ENCODE measurements at places on chromosomes 16 and 17.

GRCh38 chr17:7959503-7960253 is 27.7 kb downstream of the CNTROB start:
- no peak for DNase-seq

DNA sequence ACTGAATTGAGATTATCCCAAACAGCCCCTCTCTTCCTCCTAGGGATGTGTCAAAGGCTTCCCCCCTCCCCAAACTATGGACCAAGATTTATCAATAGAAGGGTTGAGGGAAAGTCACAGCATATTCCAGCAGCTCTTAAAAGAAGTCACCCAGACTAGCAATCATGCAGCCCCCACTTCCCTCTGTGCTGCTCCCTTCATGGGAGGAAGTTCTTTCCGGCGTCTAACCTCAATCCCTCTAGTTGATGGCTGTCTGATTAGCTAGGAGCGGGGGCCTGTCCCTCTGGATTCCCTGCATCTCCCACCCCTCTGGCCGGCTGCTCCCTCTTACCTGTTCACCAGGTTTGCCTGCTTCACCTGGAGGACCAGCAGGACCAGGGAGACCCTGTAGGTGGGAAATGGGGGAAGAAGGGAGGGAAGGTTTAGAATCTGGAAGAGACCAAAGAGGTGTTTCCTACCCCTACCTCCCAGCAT is 9.2 kb downstream of the COL1A1 start:
- DNase-seq, result no peak

- DNase-seq, result no peak
Measured at GRCh38 chr17:13509527-13509926, 92.2 kb downstream of the HS3ST3A1 start.

GRCh38 chr17:73301369-73301768 is 10.4 kb downstream of the CDC42EP4 start:
- no peak for DNase-seq

- DNase-seq, result no peak
Measured at GRCh38 chr17:11340803-11341202, 99.8 kb downstream of the SHISA6 start.

DNA sequence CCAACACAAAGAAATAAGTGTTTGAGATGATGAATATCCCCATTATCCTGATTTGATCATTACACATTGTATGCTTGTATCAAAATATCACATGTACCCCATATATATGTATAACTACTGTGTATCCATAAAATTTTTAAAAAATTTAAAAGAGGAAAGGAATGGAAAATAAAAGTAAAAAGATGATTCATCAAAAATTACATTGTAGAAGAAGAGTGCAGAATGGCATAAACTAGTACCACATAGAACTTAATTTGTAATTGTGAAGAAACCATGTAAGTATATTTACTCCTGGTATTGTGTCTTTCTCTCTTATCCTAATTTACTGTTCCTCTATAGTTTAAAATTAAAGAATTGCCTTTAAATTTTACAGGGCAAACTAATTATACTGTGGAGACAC is 11.5 kb upstream of the KRT10 start:
- no peak for DNase-seq

DNA sequence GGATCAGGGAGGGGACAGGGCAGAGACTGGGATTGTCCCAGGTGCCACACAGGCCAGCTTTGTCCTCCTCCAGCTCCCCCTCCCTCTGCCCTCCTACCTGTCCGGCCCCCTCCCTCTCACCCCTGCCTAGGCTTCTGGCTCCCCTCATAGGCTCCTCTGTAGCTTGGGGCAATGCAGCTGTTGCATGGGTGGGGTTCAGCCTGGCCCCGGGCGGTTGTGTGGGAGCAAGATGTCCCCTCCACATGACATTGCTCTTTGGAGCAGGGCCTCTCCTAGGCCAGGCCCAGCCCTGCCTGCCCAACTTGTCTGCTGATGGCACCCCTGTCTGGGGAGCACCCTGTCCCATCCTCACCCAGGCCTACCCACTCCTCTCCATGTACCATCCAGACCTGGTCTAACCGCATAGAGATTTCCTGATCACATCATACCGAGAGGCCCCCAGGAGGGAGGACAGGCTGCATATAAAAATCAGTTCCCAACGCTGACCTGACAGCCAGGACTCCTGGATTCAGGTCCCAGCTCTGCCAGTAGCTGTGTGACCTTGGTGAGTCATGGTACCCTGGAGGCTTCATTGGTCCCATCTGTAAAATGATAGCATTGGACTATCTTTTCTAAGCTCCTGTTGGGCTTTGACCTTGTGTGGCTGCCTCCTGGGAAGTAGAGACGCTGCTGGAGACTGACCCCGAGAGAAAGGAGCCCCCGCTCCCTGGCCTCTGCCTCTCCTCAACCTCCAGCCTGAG is 48.8 kb upstream of the DLX4 start:
- DNase-seq, result no peak

GRCh38 chr16:67176662-67177061 is 6.3 kb downstream of the NOL3 start:
- no peak for DNase-seq

- DNase-seq, result no peak
Measured at GRCh38 chr16:48383877-48384519, 1.2 kb downstream of the SIAH1 start.

DNA sequence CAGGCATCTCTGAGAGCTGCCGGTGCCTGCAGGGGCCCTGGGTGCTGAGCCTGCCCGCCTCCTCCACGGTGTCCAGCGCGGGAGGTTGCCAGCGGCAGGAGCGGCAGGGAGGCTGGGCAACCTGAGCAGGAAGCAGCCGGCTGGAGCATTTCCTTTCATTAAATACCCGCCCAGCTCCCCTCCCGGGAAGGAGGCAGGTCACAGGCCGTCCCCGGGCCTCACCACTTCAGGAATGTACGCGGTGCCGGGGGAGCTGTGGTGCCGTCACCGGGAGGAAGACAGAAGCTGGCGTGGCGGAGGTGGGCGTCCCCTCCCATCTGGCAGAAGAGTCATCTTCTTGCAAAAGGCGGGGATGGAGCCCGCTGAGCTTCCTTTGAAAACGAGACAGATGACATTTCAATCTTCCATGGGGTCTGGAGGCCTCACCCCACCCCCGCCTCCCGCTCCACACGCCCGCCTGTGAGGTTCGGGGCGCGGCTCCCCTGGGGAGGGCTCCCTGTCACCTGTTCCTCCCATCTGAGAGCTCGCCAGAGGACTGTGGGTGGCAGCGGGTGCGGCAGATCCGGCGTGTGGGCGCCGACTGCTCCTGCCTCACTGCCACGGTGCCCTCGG is 16.0 kb downstream of the SOX8 start:
- DNase-seq, result peak; percentile 64

GRCh38 chr16:1280783-1281182 is 24.9 kb downstream of the TPSD1 start:
- DNase-seq, result no peak

DNA sequence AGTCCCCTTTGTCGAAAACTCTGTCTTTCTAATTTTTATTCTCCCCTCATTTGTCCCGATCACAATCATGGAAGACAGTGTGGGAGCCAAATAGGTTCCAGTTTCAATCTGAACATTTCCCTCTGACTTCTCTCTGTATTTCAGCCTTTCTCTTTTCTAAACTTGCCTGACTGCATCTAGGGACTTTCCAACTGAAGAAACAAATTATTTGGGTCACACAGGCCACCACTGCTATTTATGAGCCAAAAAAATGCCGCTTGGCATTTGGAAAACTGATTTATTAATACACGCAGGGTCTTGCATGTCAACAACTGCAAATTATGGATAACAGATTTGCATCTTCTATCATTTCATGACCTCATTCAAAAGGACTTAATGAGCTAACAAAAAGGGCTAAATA is 55.2 kb upstream of the ELAC2 start:
- no peak for DNase-seq

- DNase-seq, result no peak
Measured at GRCh38 chr17:77302682-77303081, 161.9 kb downstream of the SEC14L1 start.

DNA sequence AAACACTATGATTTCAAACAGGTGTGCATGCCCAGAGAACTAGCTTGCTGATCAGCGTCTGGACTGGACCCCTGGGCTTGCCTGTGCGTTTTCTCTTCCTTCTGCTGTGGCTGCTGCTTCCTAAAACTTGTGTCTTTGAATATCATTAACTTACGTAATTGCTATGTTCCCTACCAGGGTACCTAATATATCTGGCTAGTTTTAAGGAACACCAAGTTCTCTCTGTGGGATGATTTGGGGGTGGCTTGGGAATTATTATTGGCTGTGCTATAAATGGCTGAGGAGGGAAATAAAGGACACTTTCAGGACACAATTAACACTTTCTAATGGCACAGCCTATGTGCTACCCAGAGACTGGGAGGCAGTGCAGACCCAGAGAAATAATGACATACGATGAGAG is 606.0 kb upstream of the RBFOX1 start:
- no peak for DNase-seq

DNA sequence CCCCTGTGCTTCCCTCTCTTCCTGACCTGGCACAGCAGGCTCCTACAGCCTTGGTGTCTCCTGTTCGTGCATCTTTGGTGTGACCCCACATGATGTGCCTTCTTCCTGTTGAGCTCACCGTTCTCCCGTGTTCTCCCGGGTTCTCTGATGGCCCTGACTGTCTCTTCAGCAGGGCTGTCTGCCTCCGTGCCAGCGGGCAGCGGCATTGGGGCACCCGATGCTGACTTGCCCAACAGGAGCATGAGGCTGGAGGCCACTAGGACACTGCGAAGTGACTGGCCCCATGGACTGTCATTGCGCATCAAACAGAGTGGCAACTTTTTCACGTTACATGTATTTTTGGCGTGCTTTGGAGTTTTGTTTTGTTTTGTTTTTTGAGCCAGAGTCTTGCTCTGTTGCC is 22.4 kb downstream of the CRAMP1 start:
- DNase-seq, result no peak

DNA sequence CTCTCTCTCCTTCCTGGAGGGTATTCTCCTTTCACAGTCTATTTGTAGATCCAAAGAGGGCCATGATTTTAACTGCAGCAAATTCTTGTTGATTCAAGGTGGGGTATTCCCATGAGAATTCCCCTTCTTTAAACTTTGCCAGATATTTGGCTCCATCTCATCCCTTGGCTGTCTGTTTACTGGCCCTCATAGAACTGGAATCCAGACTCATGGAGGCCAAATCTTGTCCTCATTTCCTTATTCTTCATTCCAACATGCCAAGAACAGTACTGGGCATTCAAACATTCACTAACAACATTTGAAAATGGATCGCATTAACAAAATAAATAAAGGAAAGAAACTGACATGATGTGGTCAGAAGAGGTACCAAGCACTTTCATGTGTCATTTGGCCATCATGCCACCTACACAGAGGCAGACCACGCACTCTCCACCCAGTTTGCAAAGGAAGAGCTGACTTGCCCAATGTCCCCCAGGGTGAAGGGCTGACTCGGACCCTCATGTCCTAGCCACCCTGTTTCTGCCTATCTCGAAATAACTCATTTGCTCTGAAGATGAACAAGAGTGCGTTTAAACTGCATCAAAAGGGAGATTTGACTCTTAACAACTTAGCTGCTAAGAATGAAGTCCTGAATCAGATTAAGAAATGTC is 23.1 kb upstream of the SLC35B1 start:
- DNase-seq, result no peak

- DNase-seq, result no peak
Measured at GRCh38 chr17:67477687-67478086, 100.6 kb downstream of the PITPNC1 start.

DNA sequence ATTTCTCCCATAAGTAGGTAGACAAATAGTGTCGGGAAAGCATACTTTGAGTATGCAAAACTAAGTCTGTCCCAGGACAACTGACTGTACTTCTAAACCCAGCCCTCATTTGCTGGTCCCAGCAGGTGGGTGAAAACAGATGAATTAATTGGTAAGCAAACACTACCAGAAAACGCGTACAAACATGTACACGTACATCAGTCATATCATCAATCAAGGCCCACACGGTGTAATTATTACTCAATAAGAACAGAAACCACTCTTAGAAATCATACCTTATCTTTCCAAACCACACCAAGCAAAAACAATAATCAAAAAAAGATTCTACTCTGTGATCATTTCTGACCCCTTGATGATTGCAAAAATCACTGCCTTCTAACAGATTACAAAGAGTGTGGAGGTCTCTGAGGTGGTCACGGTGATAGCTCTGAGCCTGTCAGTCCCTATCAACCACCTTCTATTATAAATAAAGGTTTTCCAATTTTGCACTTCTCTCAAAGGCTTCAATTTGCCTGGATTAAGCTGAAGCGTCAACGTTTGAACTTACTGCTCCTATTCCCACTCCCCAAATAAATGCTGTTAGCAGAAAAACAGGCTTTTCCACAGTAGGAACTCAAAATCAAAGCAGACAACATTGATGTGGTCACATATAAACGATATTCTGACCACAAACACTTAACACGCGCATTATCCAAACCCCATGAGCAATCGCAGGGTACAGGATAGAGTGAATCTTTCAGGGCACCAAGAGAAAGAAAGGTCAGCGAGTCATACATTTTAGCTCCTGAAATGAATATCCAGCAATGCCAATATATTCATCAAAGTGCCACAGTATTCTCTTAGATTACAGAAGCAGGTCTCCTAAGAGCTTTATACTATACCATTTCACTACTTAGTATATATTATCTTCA is 211.9 kb downstream of the STX8 start:
- no peak for DNase-seq

DNA sequence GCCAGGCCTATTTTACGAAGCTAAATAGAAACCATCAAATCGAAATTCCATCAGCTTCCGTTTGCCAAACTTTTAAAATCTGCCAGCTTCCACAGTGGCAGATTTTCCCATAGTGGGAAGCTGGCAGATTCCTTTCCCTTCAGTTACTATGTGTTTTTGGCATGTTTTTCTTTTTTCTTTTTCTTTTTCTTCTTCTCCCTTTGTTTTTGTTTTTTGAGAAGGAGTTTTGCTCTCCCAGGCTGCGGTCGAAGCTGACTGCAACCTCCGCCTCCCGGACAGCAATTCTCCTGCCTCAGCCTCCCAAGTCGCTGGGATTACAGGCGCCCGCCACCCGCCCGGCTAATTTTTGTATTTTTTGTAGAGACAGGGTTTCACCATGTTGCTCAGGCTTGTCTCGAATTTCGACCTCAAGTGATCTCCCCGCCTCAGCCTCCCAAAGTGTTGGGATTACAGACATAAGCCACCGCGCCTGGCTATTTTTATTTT is 684 bp upstream of the CWC25 start:
- no peak for DNase-seq

DNA sequence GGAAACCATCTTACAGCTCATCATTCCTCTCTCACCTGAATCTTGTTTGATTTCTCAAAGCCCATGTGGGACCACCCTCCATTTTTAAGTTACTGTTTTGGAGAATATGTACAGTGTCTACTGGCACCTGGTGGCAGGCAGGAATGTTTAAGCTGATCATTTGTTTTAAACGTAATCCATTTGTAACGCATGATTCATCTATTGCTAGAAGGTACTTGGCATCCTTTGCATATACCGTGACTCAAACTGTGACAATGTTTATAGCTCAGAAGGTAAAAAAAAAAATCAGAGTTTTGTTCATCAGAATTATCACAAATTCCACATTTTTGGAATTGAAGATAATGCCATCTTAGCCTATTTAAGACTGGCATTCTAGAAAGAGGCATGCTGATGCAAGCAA is 1007.5 kb upstream of the EEF2KMT start:
- no peak for DNase-seq

- no peak for DNase-seq
Measured at GRCh38 chr16:69798466-69798865, 36.3 kb downstream of the WWP2 start.

All from T1000 (cell line).